ENCODE measurements at places on chromosomes 13 and 19. TPM values are rescaled to one million over a fixed set of nuclear protein-coding genes. Genes with fewer than 3 reads are reported as not detected.
A peak's percentile ranks its signal among the peaks of the same experiment; 100 is the strongest.

GRCh38 chr19:30175987-30176386, 196.2 kb upstream of the ZNF536 start:
- peaks cover 3% of the 10 kb centered on the region for H3K4me1 ChIP-seq
- no peak for DNase-seq
- no peaks in the 10 kb centered on the region for H3K27me3 ChIP-seq

GRCh38 chr13:99377641-99378040, 70.4 kb upstream of the GPR183 start:
- H3K27me3 ChIP-seq, result no peaks in the 10 kb centered on the region
- peaks cover 11% of the 10 kb centered on the region for H3K36me3 ChIP-seq
- no peak overlapping the region for H3K27ac ChIP-seq
- DNase-seq, result no peak

DNA sequence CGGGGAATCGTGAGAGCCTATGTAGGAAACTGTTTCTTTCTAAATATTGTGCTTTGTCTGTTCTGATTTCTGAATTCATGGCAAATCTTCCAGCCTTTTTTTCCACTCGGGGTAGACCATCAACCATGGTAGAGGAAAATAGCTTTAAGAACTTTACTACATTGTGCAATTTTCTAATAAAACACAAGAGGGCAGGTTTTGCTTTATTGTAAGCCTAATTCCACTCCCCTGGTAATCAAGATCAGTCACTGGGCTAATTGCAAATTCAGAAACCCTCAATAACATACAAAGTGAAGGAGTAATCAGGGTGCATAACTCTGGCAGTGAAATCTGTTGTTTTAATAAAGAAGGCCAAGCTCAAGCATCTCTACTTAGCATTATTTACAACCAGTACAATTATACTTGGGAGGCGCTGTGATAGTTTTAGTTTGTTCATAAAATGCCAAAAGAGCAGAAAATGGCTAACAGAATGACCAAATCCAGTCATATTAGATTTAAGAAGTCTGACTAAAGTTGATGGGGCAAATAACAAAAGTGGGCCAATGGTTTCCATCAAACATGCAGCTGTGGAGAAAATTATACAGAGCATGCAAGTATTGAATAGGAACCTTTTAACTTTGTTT, 43.8 kb downstream of the DCT start:
- no peak overlapping the region for H3K27ac ChIP-seq
- no peaks in the 10 kb centered on the region for H3K27me3 ChIP-seq
- H3K36me3 ChIP-seq, result no peaks in the 10 kb centered on the region
- DNase-seq, result peak; percentile 74

DNA sequence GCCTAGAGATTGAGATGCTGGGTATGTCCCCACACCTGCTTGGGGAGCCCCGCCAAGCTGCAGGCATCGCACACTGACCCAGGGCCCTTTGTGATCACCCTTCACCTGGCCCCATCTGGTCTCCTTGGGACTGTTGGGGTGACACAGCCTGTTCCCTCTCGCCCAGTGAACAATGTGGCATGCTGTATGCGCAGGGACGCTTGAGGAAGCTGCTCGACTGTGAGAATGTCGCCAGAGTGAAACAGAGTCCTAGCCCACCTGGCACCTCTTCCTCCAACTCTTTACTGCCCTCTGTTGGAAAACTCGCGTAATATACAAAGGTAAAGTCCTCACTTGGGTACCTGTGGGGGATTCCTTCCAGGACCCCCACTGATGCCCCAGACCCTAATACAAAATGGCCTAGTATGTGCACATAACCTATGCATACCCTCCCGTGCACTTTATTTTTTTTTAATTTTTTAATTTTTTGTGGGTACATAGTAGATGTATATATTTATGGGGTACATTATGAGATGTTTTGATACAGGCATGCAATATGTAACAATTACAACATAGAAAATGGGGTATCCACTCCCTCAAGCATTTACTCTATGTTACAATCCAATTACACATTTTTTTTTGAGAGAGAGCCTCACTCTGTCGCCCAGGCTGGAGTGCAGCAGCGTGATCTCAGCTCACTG, 9.0 kb downstream of the BLOC1S3 start:
- no peaks in the 10 kb centered on the region for H3K36me3 ChIP-seq
- no peaks in the 10 kb centered on the region for H3K4me1 ChIP-seq
- no peak for DNase-seq
- H3K27me3 ChIP-seq, result no peaks in the 10 kb centered on the region
- no peak overlapping the region for H3K27ac ChIP-seq

The MZF1 gene
- polyA plus RNA-seq, result 21.4 TPM

The CGB3 gene
- 0.57 TPM for polyA plus RNA-seq

The NMRK2 gene
- polyA plus RNA-seq, result 314 TPM

- H3K36me3 ChIP-seq, result no peaks in the 10 kb centered on the region
- no peak overlapping the region for H3K4me3 ChIP-seq
- H3K27me3 ChIP-seq, result no peaks in the 10 kb centered on the region
- H3K27ac ChIP-seq, result no peak overlapping the region
- no peak for DNase-seq
Measured at GRCh38 chr13:45872566-45872965, 21.0 kb upstream of the SIAH3 start.

GRCh38 chr13:79037197-79037596, 368.9 kb downstream of the RBM26 start:
- no peaks in the 10 kb centered on the region for H3K4me1 ChIP-seq
- no peak overlapping the region for H3K4me3 ChIP-seq
- no peak overlapping the region for H3K27ac ChIP-seq
- DNase-seq, result no peak

- H3K36me3 ChIP-seq, result peaks cover 80% of the 10 kb centered on the region
- no peak for DNase-seq
- peaks cover 3% of the 10 kb centered on the region for H3K4me1 ChIP-seq
- H3K27ac ChIP-seq, result no peak overlapping the region
Measured at GRCh38 chr19:46384396-46384795, 29.0 kb downstream of the CCDC8 start.

The RDH8 gene
- polyA plus RNA-seq, result not detected

- H3K27me3 ChIP-seq, result no peaks in the 10 kb centered on the region
- H3K4me3 ChIP-seq, result no peak overlapping the region
- H3K27ac ChIP-seq, result no peak overlapping the region
- no peaks in the 10 kb centered on the region for H3K36me3 ChIP-seq
- DNase-seq, result no peak
- H3K4me1 ChIP-seq, result no peaks in the 10 kb centered on the region
Measured at GRCh38 chr13:63299866-63300394, 1884.3 kb upstream of the PCDH20 start.
